ENCODE measurements at places on chromosomes 16 and 17.

DNA sequence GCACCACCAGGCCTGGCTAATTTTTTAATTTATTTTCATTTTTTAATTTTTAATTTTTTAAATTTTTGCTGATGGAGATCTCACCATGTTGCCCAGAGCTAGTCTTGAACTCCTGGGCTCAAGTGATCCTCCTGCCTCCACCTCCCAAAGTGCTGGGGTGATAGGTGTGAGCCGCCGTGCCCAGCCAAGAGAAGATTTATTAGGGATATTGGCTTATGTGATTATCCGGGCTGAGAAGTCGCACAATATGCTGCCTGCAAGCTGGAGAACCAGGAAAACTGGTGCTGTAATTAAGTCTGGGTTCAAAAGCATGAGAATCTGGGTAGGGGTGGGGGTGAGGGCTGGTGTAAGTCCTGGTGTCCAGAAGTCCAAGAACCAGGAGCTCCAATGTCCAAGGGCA is 2.5 kb upstream of the C16orf90 start:
- no peak for DNase-seq

GRCh38 chr16:48852951-48853350 is 243.0 kb upstream of the N4BP1 start:
- no peak for DNase-seq

- DNase-seq: no peak
These were observed 26.6 kb downstream of the LASP1 start for GRCh38 chr17:38896346-38896954.

DNA sequence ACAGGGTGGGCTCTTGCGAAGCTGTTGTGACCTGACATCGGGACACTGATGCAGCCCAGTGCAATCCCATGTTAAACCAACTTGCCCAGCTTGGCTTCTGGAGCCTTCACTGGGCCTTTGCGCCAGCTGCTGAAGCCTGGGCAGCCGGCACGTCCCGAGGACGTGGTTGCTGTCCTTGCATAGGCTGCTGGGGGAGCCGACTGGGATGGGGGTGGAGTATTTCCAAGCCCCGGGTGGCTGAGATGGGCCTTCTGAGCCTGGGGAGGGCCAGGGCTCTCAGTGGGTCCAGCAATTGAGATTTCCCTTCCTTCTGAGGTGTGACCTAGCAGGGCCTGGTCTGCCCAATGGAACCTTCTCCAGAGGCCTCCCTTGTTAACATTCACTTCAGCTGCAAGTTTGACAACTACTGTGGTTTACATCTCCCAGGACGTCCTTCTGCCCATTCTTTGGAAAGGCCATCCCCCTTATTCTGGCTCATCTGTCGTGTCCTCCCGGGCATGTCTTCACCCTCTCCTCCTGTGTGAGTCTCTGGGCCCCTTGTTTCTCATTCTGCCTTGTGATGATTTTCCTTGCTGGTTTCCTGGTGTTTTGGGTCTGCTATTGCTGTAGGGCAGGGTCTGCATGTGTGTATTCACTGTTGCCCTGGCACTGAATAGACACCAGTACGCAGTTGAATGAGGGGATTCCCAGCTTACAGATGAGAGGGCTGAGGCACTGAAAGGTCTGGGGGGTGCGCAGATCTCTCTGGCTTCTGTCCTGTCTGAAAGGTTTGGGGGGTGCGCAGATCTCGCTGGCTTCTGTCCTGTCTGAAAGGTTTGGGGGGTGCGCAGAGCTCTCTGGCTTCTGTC is 34.4 kb downstream of the HAPSTR1 start:
- no peak for DNase-seq

GRCh38 chr16:57949595-57950238 is 21.2 kb downstream of the CNGB1 start:
- no peak for DNase-seq

GRCh38 chr16:10750793-10751192 is 7.2 kb downstream of the NUBP1 start:
- DNase-seq: no peak

- no peak for DNase-seq
These were observed 51.5 kb downstream of the SHISA6 start for GRCh38 chr17:11292491-11292890.

- no peak for DNase-seq
These were observed 4.3 kb downstream of the ADCY7 start for GRCh38 chr16:50270510-50271147.

GRCh38 chr16:11781773-11782172 is 15.3 kb downstream of the ZC3H7A start:
- DNase-seq: no peak

DNA sequence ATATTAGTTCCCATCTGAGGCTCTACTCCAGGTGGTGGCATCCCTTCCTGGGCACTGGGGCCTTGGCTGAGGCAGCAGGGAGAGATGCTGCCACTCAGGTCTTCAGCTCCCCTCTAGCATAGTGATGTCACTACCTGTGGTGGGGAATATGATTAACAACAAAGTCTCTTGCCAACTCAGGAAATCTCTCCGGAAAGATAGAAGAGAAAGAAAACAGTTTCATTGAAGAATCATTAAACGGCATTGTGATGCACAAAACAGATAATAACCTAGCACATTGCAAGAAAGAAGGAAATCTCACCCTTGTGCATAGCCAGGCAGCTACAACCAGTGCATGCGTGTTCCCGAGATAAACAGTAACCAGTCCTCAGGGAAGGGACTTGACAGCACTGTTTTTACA is 12.2 kb upstream of the ZNF267 start:
- DNase-seq: no peak

GRCh38 chr16:84327926-84328505 is 33.3 kb downstream of the WFDC1 start:
- DNase-seq: no peak

GRCh38 chr16:19301931-19302330 is 16.4 kb downstream of the CLEC19A start:
- DNase-seq: no peak

GRCh38 chr17:18139949-18140348 is 31.4 kb downstream of the MYO15A start:
- DNase-seq: no peak

- no peak for DNase-seq
These were observed 34.9 kb upstream of the C16orf78 start for GRCh38 chr16:49338611-49339265.

GRCh38 chr16:72821185-72821950 is 226.6 kb downstream of the ZFHX3 start:
- no peak for DNase-seq
